ENCODE measurements at places on chromosomes 4 and X.

DNA sequence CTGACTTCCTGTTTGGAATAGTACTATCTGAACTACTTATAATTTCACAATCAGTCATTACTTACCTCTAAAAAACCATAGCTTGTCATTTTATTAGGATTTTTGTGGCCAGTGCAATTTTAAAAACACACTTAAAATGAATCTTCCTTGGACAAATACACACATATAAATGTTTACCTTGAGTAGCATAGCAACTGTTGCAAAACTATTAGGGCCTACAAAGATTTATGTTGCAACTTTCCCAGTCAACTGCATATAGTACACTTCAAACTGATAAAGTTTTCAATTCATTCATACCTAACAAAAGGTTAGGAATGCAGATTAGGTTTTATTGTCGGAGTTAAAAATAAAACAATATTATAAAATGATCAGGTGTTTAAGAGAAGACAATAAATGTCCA is 193.0 kb downstream of the PDGFC start:
- DNase-seq, result no peak

DNA sequence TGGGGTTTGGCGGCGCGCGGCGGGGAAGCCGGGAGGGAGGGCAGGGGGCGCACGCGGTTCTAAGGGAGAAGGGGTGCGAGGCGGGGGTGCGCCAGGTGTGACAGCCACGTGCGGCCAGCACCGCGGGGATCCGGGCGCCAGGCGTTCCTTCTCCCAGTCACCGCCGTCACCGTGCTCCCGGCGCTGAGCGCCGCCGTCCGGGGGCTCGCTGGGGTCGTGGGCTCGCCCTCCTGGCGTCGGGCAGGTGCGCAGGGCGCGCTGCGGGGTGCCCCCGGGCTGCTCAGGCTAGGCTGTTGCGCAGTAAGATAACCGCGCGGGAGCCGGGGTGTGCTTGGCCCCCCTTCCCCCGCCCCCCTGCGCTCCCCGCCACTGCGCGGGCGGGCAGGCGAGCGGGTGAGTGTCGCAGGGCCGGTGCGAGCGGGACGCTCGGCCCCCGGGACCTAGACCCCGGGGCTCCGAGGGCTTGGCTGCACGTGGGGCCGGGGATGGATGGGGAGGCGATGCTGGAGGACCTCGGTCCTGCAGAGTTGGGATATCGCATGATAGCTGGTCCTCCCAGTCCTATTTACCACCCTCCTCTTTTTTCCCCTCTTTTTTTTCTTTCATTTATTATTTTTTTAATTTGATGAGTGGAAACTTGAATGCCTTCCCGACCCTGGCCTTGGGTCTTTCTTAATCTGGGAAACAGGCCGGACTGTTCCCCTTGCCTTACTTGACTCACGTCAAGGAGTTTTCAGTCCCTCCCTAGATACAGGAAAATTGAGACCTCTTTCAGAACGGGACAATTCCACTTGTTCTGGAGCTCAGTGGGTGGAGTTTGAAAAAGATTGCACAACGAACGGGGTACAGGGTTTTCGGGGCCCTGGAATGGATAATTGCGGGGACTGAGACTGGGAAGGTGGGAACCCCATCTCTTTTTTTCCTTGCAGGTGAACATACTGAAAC is 797 bp downstream of the TXLNG start:
- no peak for DNase-seq

- no peak for DNase-seq
Observed at GRCh38 chrX:39848243-39848642, 249.5 kb downstream of the BCOR start.

DNA sequence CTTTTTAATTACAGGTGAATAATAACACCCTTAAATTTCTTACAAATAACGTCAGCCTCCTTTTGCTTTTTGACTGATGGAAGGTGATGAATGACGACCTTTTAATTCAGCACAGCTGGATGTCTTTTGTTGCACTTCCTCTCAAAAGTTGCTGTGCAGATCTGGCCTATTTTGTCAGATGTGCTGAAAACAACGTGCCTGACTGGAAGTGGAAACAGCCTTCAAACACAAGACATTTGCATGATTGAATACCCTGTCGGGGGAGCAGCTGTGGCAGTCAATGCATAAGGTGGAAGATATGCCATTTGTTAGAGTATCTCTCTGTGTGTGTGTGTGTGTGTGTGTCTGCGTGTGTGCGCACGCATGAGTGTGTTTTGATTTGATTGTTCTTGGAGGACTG is 579.7 kb downstream of the SPRY1 start:
- DNase-seq, result peak; percentile 14

DNA sequence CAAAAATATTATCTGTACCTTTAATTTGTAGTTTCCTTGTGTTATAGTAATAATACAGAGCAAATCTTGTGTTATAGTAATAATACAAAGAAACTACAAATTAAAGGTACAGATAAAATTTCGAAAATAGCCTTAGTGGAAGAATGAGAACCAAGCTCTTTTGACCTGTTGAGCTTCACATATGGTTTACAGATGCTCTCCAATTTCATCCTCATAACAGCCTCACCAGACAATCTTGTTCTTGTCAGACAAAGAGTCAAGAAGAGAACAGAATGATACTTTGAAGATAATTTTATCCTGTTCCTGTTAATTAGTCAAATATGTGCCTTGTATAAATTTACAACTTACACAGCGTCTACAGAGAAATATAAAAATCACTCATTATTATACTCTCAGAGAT is 12.8 kb downstream of the ATXN3L start:
- DNase-seq, result no peak

GRCh38 chrX:12685541-12685940 is 105.7 kb upstream of the PRPS2 start:
- DNase-seq, result no peak

DNA sequence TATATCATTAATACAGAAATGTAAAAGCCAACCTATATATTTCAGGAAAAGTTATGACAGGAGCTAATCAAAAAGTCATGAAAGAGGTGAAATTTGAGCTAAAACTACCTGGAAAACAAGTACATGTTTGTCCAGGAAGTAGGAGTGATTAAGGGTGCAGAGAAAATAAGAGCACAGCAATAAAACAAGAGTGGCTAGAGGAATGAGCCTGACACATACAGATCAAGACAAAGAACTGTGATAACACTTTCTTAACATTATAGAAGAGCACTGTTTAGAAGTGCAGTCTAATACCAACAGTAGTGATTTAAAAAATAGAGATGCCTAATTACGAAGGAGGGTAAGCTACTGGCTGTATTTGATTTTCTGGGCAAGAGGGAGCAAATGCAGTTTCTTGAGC is 125.1 kb downstream of the WDFY3 start:
- DNase-seq, result no peak

- peak; percentile 2 for DNase-seq
Observed at GRCh38 chr4:55947912-55948725, 626 bp upstream of the CEP135 start.

DNA sequence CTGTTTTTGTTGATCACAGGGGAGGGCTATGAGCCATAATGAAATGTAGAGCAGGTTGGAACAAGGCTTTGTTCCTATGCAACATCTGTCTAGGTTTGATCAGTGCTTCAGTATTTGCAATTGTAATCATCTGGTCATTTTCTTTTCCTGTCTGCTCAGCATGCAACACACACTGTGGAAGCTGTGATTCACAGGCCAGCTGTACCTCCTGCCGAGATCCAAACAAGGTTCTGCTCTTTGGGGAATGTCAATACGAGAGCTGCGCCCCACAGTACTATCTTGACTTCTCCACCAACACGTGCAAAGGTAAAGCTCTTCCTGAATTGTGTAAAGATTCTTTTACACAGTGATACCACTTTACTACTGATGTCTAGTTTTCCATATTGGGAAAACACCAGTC is 181.9 kb upstream of the ANXA3 start:
- no peak for DNase-seq

GRCh38 chr4:138758876-138759553 is 256.6 kb upstream of the NOCT start:
- DNase-seq, result no peak

GRCh38 chrX:55754861-55755294 is 37.3 kb downstream of the RRAGB start:
- DNase-seq, result no peak

GRCh38 chr4:153522802-153523094 is 56.6 kb downstream of the TMEM131L start:
- DNase-seq, result no peak

GRCh38 chr4:109629775-109630174 is 69.7 kb downstream of the MCUB start:
- no peak for DNase-seq

GRCh38 chr4:3480528-3481112 is 17.5 kb downstream of the DOK7 start:
- peak; percentile 100 for DNase-seq

DNA sequence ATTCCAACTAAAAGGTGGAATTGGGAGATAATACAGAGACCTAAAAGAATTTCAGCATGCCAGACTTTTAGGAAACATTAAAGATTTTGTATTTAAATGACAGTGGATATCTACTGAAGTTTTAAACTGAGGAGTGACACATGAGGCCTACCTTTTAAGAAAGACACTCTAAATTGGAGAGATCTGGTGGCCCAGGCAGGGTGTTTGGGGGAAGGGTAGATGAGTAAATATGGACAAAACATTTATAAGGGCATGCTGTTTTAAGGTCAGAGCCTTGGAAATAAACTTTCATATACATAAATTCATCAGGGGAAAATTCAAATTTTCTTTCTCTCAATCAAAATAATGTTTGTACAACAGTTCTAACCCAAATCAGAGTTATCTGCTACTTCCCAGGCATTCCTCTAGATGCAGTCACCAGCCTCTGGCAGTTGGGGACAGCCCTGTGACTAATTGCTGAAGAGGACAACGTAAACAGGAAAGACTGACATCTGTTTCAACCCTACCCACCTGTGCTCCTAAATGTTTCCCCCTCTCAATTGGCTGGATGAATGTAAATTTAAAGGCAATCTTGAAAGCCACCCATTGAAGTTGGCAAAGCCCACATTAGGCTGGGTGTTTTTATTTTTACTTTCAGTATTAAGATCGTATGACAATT is 1646.9 kb upstream of the ADGRL3 start:
- DNase-seq, result no peak

DNA sequence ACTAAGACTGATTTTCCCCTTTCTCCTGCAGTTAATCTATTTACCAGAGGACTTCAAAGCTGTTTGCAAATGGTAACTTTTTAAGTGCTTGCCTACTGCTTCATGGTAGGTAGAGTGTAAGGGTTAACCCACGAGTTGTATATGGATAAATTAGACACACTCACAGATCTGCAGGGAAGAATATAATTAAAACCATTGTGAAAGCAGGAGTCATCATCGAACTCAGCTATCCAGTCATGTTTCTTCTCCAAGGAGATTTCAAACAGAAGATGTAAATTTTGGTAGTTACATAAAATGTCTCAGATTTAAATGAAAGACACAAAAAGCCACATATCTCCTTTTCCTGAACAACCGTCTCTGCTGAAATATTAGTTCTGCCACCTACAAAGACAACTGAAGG is 549 bp upstream of the XG start:
- DNase-seq, result no peak

GRCh38 chrX:114959729-114960128 is 57.7 kb downstream of the IL13RA2 start:
- no peak for DNase-seq

DNA sequence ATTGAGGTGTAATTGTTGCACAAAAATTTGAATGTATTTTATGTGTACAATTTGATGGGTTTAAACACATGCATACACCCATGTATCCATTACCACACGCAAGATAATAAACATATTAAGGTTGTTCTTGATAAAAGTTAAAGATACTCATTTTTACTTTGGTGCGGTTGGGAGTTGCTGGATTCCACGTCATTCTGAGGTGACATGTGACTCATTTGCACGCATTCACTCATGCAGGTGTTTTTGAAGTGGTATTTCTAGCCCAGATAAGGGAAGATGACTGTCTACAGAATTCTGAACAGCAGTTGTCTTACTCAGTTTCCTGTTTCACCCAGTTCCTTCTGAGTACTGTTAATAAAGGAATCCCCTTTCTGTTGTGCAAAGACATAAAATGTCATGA is 142.0 kb downstream of the RTL3 start:
- no peak for DNase-seq

- no peak for DNase-seq
Observed at GRCh38 chr4:8451440-8452182, 11.0 kb downstream of the TRMT44 start.

DNA sequence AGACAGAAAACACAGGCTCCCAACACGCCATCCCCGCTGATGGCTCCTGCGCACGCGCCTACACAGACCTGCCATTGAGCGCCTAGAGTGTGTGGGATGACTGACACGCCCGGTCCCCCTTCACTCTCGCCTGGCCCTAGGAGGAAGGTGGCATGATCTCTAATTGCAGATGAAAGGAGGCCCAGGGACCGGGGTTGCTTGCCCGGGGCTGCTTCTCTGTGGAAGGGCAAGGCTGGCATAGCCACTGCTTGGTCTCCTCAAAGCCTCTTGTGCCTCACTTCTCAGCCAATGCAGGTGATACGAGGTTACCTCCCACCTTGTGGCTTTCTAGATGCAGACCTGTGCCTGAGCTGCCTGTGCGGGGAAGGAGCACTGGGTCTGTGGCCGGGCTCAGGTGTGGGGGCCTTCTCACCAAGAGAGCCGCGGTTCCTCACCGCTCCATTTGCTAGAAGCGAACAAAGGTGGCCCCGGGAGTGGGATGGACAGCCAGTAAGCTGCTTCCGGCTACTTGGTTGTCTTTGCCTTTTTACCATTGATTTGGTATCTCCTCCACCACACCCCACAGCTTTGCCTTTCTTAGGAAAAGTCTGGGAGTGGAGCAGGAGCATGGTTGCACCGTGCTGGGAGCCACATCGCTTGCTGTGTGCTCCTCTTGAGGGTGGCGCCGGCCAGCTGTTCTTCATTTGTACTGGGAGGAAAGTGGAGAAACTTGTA is 47.0 kb downstream of the TBC1D14 start:
- no peak for DNase-seq

DNA sequence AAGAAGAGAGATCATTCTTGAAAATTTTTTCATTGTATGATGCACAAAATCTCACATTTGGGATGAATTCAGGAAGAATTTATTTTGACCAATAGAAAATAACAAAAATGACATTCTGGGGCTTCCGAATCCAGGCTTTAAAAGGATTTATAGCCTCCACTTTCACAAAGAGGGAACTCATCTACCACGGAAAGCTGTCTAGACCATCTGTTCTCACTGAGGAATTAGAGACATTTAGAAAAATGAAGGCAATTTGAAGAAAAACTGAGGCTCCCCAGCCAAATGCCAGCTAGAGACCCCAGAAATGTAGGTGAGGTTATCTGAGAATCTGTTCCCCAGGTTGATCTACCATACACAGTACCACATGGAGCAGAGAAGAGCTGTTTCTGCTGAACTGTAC is 464.3 kb downstream of the TMA16 start:
- no peak for DNase-seq

DNA sequence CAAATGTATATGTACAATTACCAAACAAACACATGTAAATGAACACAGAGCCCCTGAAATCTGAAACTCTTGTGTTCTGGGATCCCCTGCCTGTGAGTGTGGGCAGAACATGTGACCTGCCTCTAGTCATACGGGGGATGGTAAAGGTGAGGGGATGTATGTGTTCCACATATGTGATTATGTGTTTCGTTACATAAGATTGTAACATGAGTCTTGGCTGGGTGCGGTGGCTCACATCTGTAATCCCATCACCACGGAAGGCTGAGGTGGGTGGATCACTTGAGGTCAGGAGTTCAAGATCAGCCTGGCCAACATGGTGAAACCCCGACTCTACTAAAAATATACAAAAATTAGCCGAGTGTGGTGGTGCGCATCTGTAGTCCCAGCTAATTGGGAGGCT is 37.1 kb upstream of the SLC2A9 start:
- no peak for DNase-seq

GRCh38 chrX:46381630-46382029 is 163.6 kb downstream of the ZNF674 start:
- DNase-seq, result peak; percentile 10

Measured in neural crest cell (in vitro differentiated cells).